Neural crest cell (in vitro differentiated cells): ENCODE measurements at places on chromosomes 12 and 14.

GRCh38 chr14:93206793-93207467, at the start of the genes GON7 and UBR7:
Gene GON7 (minus strand): TSS chr14:93207065. CDS start chr14:93207037, 28 bp downstream.
Gene UBR7 (plus strand): TSS chr14:93207256. CDS start chr14:93207292, 36 bp downstream.
- DNase-seq, result peak; percentile 93

DNA sequence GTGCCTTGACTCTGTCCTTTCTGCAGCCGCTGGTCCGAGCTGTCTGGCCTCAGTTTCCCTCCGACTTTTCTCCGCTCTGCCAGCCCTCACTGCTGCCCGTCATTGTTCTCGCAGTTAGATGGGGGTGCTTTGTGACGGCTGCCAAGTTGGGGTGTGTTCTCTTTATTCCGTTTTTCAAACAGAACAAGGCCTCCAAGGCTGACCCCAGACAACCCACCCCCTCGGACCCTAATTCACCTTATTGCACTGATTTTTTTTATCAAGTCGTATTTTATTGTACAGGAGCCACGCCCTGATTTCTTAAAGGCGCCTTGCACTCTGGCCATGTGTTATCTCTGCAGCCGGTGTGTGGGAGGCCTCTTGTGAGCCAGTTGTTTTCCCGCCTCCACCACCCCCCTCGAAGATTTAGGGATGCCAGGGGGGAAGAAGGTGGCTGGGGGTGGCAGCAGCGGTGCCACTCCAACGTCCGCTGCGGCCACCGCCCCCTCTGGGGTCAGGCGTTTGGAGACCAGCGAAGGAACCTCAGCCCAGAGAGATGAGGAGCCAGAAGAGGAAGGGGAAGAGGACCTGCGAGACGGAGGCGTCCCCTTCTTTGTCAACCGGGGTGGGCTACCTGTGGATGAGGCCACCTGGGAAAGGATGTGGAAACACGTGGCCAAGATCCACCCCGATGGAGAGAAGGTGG, 1.3 kb downstream of the VASH1 start:
- no peak for DNase-seq

DNA sequence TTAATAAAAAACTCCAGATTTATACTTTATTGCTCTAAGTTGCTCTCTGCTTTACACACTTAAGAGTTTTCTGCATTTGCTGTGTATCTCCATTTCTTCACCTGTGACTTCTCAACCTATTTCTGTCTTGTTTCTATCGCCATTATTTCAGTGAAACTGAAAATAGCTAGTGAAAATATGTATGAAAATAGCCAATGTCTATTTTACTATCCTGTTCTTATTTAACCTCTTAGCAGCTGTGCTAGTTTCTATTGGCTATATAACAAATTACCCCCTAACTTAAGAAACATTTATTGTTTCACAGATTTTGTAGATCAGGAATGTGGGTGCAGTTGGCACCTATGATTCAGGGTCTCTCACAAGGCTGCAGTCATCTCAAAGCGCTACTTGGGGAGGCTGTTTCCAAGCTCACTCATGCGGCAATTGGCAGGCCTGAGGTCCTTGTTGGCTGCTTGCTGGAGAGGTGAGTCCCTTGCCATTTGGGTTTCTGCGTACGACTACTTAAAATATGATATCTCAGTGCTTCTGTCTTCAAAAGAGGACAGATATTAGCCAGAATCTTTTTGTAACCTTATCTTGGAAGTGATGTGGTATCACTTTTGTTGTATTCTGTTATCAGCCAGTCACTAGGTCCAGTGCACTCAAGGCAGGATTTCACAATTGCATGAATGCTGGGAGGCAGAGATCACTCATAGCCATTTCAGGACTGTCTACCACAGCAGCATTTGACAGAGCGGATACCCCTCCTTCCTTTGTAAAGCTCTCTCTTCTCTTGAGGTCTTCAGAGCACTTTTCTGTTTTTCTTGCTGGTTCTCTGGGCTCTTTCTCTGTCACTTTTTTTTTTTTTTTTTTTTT, 7.2 kb downstream of the ERC1 start:
- DNase-seq, result no peak

GRCh38 chr12:75437564-75437963, 43.0 kb upstream of the GLIPR1 start:
- no peak for DNase-seq

DNA sequence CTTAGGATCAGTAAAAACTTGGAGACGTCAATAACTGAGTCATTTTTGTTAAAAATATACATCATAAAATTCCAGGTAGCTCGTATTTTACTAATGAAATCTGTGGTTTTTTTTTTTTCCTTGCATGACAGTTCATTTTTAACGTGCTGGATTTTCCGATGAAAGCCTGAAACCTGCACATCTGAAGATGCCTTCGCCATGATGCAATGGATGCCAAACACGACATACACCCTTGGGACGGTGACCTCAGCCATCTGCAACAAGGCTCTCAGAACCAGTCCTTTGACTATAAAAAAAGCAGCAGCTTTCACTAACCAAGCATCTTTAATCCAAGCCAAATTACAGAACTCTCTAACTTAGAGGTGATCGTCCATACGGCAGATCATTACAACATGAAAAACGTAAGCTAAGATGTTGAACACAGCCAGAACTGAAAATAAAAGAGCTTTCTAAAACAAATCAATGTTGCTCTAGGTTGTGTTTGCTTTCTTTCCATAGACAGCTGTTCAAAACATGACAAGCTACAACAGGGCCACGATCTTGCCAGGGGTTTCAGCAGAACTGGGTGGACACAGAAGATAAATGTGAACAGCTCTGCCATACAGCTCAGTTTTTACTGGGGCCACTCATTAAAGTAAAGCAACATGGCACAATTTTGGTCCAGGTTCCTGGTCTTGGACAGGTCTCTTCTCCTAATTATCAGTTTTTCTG, 7.8 kb downstream of the NIN start:
- no peak for DNase-seq
